ENCODE measurements at places on chromosomes 16 and 17. TPM values are rescaled to one million over a fixed set of nuclear protein-coding genes. Genes with fewer than 3 reads are reported as not detected.

Gene IL34
- total RNA-seq: 0.24 TPM

Gene BRIP1
- total RNA-seq: 15.5 TPM

Gene MPG
- total RNA-seq: 53.3 TPM

Gene PHOSPHO1
- total RNA-seq: not detected

Gene OR4D2
- total RNA-seq: not detected

Gene RASD1
- 1.4 TPM for total RNA-seq

Gene TTYH2
- total RNA-seq: 11.0 TPM

All from T-helper 1 cell treated with Interleukin-12 subunit alpha and Interleukin-12 subunit beta and Interleukin-4 antibody, amounts not matched to agents 30 ng/mL and 1 ng/mL, for 36 hours (primary cell).